ENCODE measurements at places on chromosomes 1 and 21.

- no peak for DNase-seq
Measured at GRCh38 chr1:161162806-161163205, 3.4 kb upstream of the PPOX start.

GRCh38 chr1:55138823-55139222, 76.3 kb downstream of the USP24 start:
- no peak for DNase-seq

GRCh38 chr1:151594143-151594625, 17.7 kb upstream of the SNX27 start:
- peak; percentile 18 for DNase-seq

GRCh38 chr1:36663772-36664430, 181.2 kb upstream of the CSF3R start:
- DNase-seq = no peak

GRCh38 chr1:175803413-175803812, 60.0 kb upstream of the TNR start:
- DNase-seq = no peak

DNA sequence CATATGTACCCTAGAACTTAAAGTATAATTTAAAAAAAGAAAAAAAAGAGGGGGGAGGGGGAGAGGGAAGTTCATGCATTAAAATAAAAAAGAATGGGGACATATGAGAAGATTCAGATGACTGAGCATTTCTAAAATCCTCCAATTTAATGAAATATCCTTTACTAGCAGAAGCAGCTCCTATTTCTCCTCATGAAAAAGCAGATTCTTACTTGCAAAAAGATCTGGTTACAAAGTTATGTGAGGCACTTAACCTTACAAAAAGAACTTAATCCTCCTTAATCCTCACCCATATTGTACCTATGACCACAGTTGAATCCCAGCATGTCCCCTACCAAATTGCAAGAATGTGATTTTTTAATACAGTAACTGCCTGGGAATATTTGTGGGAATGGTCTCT, 298.5 kb downstream of the SRGAP2C start:
- DNase-seq = no peak

DNA sequence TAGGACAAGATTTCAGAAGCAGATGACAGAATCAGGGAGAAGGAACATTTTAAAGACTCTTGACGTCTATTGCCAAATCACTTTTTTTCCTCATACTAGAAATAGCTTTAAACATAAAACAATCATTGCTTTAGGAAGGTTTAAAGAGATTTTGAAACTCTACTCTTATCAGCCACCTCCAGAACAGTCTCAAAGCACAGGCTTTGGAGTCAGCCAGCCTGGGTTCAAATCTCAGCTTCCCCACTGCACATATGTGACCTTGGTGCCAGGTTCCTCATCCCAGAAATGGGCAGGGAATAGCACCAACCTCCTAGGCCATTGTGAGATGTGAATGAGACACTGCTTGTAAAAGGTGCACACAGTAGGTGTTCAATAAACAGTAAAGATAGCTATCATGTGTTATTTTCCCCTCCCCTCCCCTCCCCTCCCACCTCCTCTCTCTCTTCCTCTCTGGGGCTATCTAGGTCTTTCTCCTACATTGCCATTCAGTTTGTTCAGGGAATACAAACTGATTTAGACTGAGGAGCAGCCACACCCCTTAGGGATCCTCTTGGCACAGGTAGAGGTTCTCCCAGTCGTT, 20.6 kb downstream of the SPOCD1 start:
- no peak for DNase-seq

DNA sequence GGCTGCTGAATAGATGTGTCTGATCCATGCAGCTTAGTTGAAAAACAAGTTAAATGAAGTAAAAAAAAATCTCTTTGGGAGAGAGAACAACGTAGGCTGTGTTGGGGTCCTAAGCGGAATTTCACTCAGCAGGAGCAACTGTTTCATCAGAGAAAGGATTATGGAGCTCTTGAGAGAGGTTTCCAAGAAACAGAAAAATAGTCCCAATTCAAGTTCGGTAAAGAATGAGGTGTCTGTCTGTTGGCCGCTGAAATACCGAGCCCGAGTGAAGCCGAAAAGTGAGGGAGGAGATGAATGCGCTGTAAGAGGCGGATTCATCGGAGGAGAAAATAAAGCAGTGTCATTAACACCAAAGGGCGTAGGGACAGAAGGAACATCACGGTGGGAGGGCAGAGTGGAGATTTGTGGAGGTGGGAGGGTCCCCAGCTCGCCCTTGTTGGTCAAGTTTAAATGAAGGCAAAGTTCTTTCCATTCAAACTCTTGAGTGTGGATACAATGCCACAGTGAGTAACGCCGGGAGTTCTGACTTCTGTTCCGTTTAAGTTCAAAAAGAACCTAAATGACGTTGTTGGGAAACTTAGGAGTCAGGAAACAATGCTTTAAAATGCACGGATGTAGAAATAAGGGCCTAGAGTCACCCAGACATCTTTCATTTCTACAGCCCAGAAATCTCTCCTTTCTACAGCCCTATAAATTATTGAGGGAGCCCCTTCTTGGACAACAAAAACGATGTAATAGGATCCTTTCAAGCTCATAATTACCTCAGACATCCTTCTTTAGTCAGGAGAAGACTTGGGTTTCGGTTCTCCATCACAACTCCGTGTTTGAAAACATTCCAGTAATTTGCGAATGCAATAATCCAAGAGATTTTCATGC, 15.6 kb upstream of the SLC45A1 start:
- DNase-seq = peak; percentile 13

DNA sequence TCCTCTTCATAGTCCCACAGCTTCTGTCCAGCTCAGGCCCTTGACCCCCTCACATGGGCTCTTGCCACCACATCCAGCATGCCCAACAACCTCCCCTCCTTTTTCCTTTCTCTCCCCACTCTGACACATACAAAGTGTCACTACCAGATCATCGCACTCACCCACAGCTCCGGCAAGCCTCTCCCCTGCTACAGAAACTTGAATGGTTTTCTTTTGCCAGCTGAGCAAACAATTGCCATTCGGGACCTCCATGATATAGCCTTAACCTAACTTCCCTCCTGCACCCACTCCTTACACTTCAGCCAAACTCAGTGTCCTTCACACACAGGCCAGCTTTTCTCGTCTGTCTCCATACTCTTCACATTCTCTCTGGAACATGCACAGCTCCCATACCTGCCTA, 43.3 kb downstream of the MAB21L3 start:
- DNase-seq = no peak

- DNase-seq = no peak
Measured at GRCh38 chr1:180270530-180271271, 40.6 kb downstream of the LHX4 start.

DNA sequence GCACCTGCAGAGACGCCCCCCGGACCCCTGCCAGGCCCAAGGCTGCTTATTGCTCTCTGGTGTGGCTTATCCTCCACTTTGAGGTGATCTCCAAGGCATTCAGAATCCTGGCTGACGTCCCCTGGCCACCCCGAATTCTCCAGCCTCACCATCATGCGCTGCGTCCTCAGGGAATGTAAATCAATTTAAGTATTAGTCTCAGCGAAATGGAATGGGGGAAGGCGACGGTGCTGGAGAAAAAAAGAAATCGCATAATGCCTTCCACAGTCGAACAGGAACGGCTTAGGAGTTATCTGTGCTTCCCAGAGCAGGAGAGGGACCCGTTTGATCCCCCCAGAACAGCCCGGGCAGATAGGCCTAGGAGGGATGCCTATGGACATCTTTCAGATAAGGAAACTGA, 2.9 kb downstream of the EPHA8 start:
- DNase-seq = no peak

GRCh38 chr1:16296643-16297042, 55.6 kb downstream of the FBXO42 start:
- DNase-seq = no peak

DNA sequence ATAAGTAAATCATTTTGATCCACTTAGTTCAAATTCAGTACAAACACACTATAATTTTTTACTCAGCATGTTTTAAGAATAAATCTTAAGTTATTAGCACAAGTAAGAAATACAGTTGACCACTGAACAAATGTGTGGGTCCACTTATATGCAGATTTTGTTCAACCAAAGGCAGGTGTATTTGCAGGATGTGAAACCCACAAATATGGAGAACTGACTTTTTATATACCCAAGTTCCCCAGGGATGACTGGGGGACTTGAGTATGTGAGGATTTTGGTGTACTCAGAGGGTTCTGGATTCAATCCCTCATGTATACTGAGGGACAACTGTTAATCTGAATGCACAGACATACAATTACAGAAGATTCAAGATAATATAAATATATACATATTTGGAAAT, 25.7 kb upstream of the ERICH3 start:
- no peak for DNase-seq

DNA sequence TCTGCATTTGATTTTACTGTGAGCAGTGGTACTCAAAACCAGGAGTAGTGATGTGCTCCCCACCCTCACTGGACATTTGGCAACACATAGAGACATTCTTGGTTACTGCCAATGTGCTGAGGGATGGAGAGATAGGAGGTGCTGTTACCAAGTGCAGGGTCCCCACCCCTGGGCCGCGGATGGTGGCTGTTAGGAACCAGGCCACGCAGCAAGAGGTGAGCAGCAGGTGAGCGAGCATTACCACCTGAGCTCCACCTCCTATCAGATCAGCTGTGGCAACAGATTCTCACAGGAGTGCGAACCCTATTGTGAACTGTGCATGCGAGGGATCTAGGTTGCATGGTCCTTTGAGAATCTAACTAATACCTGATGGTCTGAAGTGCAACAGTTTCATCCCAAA, 95.7 kb downstream of the AKT3 start:
- no peak for DNase-seq

- DNase-seq = no peak
Measured at GRCh38 chr1:78318011-78318410, 172.8 kb upstream of the PTGFR start.

- DNase-seq = no peak
Measured at GRCh38 chr1:239031310-239031709, 355.1 kb upstream of the CHRM3 start.

- no peak for DNase-seq
Measured at GRCh38 chr1:248791010-248791409, 34.7 kb downstream of the SH3BP5L start.

GRCh38 chr1:44549510-44549909, 124.8 kb downstream of the TMEM53 start:
- DNase-seq = no peak

All from nucleus accumbens (tissue), 56 donors.